ENCODE measurements at places on chromosomes 5 and 9. TPM values are rescaled to one million over a fixed set of nuclear protein-coding genes. Genes with fewer than 3 reads are reported as not detected.

- no peak for DNase-seq
These were observed 113.4 kb upstream of the GRHPR start for GRCh38 chr9:37309136-37309535.

DNA sequence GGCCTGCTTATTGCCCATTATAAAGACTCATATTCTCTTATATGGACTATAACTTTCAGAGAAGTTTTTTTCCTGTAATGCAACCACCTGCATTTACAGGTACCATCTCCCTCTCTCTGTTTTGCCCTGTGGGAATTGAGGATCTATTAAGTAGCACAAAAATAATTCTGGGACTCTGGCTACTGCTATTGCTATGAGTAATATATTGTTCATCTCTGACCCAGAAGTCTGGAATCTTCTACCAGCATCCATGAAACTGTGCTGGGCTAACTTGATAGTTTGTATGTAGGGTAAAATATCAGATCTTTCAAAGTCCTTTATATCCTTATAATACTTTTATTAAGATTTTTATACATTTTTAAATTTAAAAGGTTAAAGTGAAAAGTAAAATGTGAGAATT, 607.2 kb downstream of the EFNA5 start:
- no peak for DNase-seq

LHX6 gene
- total RNA-seq, result 1.9 TPM

DNA sequence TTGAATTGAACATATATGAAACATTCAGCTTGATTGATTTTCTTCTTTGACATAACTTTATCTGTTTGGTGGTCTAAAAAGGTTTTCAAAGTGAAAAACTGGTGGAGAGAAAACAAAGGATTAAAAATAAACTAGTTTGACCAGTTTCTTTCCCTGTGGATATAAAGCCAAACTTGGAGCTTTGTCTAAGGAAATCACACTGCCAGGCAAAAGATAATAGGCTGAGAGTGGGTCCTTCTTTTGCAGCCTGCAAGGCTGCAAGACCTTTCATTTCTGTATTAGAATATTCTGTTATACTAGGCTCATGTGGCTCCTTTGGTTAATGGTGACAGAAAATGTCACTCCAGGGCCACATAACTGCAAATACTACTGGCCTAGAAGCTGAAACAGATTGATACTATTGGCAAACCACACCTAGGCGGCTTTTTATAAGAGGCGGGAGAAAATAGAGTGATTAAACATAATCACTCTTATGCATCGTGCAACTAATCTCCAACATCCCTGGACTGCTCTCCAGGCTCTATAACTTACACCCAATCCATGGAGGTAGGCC, 129.1 kb upstream of the ZNF462 start:
- no peak for DNase-seq

IFNA10 gene
- not detected for total RNA-seq

SLC6A7 gene
- not detected for total RNA-seq

- DNase-seq, result no peak
These were observed 89.4 kb upstream of the CNTLN start for GRCh38 chr9:17045381-17045940.

Data from dermis microvascular lymphatic vessel endothelial cell (primary cell).